ENCODE measurements at places on chromosomes 6 and 20. TPM values are rescaled to one million over a fixed set of nuclear protein-coding genes. Genes with fewer than 3 reads are reported as not detected.

CPNE5 gene
- total RNA-seq, result 0.65 TPM

TFAP2C gene
- not detected for total RNA-seq

DNA sequence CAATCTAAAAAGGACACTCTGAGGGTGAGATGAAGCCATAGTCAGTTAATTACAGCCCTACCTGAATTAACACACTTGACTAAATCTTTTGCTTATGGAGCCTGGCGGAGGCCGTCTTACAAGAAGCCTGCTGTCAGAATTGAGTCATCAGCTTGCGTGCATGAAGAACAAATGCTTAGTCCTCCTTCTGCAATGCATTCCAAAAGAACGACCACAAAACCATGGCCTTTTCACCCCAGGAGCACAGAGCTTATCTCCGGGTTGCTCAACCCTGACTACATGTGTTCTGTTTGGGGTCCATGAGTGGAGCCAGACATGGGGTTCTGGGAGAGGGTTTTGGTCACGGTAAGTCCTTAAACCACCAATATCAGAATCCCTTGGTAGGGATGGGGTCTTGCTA lies 318.1 kb downstream of the CLIC5 start:
- DNase-seq, result no peak

- DNase-seq, result peak; percentile 88
Measured at GRCh38 chr6:32192608-32193039, at the start of gene GPSM3. Gene GPSM3, minus strand, starts transcription at chr6:32192643. Its CDS starts 130 bp downstream, at chr6:32192513.

DNA sequence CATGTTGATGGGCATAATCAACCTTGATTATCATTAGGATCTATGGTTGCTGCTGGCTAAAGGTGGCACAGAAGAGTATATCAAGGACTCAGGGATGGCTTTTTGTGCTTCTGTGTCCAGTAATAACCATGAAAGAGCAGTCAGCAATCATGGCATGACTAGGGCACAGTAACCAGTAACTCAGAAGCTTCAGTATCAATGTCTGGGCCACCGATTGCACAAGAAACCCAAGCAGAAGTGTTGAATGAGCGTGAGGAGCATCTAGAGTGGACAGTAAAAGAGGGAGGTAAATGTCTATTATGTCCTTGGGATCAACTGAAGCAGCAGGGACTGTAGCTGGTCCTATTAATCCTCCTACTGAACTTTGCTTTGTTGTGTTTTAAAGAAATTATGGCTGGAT lies 81.5 kb upstream of the F13A1 start:
- DNase-seq, result no peak

DNA sequence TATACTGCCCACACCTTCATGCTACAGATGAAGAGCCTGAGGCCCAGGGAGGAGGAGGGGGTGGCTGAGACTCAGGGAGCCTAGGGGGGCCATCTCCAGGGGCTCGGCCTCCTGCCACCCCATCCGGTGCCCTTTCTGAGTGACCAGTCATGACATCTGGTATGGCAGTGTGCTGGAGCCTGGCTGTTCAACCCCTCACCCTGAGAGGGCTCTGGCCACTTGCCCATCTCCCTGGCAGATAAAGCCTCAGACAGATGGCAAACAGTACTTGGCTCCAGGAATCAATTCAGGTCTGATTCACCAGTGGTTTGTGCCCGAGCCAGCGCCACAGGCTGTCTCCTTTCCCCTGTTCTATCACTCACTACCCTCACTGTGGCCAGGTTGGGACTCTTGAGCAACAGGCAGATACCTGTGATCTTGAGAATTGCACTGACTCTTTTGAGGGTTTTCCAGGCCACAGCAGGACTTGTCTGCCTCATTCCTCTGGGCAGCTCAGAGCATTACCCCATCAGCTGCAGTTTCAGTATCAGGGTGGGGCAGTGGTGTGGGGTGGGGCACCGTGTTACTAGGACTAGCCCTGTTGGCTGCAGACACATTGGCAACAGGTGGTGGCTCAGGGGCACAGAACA lies 22.8 kb downstream of the SRSF3 start:
- no peak for DNase-seq

GRCh38 chr20:32775336-32775991 lies 13.3 kb downstream of the DNMT3B start:
- no peak for DNase-seq

- no peak for DNase-seq
Measured at GRCh38 chr20:19909725-19910124, 107.4 kb upstream of the NAA20 start.

Measured in activated CD4-positive, alpha-beta T cell treated with anti-CD3 and anti-CD28 coated beads, Interleukin-2, amount 10 ng/mL, durations not matched to agents 24 days and 14 days (primary cell).